Mesendoderm (in vitro differentiated cells): ENCODE measurements at places on chromosomes 6 and 20.

- peak; percentile 6 for DNase-seq
- H3K4me3 ChIP-seq: no peak overlapping the region
- no peak overlapping the region for H3K27ac ChIP-seq
- no peaks in the 10 kb centered on the region for H3K27me3 ChIP-seq
- H3K36me3 ChIP-seq: no peaks in the 10 kb centered on the region
Observed at GRCh38 chr6:102853249-102853955, 1459.9 kb downstream of the GRIK2 start.

- no peaks in the 10 kb centered on the region for H3K36me3 ChIP-seq
- no peak overlapping the region for H3K4me3 ChIP-seq
- DNase-seq: no peak
- H3K27me3 ChIP-seq: no peaks in the 10 kb centered on the region
- no peak overlapping the region for H3K27ac ChIP-seq
- peaks cover 3% of the 10 kb centered on the region for H3K4me1 ChIP-seq
Observed at GRCh38 chr6:126076992-126077664, 90.8 kb downstream of the TRMT11 start.

GRCh38 chr20:2449386-2449785, 21.2 kb downstream of the SNRPB start:
- H3K27ac ChIP-seq: no peak overlapping the region
- no peak for DNase-seq
- H3K4me3 ChIP-seq: no peak overlapping the region

- H3K27ac ChIP-seq: no peak overlapping the region
- no peaks in the 10 kb centered on the region for H3K36me3 ChIP-seq
- no peak overlapping the region for H3K4me3 ChIP-seq
- H3K27me3 ChIP-seq: no peaks in the 10 kb centered on the region
- H3K4me1 ChIP-seq: no peaks in the 10 kb centered on the region
- no peak for DNase-seq
Observed at GRCh38 chr20:48834278-48834677, 6.5 kb upstream of the PREX1 start.

DNA sequence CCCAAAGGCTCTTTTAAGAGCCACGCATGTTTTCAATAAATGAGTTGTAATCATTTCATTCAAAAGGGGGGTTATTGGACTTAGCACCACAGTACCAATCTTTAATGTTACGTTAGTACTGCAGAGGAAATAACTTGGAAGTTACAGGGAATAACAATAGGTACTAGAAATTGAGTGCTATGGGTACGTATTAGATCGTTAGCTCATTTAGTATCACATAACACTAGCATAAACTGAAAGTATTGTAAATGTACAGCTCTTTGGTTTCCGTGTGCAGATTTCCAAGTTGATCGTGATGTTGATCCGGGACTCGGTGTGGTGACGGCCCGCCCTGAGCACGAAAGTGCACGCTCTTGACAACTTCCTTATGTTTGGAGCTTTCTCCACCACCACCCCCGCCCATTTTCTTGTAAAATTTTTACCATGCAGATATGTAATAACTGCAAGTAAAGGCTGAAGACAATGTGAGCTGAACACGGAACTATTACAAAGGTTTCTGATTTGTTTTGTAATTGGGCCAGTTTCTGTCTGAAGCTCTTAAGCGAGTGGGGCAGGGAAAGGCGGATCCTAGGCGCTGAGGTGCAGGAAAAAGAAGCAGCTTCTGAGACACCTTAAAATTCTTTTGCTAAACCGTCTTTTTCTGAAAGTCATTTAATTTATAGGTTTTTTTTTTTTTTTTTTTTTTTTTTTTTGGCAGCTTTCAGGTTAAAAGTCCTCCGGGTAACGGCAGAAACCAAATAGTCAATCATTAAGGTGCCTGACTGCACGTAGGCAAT, 71.5 kb downstream of the HFE start:
- peak overlapping the region; percentile 51 for H3K27ac ChIP-seq
- DNase-seq: peak; percentile 52
- peak overlapping the region; percentile 64 for H3K4me3 ChIP-seq
- peaks cover 4% of the 10 kb centered on the region for H3K4me1 ChIP-seq
- H3K27me3 ChIP-seq: no peaks in the 10 kb centered on the region
- no peaks in the 10 kb centered on the region for H3K36me3 ChIP-seq

DNA sequence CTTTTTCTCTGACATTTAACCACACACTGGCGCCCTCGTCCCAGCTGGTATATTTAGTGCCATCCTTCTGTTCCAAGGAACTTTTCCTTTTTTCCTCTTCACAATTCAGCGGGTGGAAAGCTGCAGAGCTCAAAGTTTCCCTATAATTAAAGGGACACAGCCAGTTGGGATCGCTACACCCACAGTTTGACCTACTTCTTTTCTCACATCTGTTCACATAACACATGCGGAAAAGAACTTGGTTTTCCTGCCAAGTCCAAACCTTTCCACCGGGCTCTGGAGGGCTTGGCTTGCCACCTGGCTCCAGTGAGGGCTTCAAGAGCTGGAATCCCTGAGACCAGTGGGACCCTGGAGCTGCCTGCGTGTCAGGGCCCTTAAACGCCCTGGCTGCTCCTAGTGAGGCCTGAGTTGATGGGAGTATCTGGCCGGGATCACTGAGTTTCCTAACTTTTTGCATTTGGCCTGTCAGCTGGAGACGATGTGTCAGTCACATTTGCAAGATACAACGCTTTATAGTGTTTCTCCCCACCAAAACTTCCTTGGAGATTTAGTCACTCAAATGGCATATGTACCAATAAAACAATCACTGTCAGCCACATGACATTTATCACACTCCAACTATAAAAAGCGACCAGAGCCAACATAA, 176.0 kb downstream of the SASH1 start:
- H3K4me1 ChIP-seq: peaks cover 4% of the 10 kb centered on the region
- no peaks in the 10 kb centered on the region for H3K36me3 ChIP-seq
- no peak overlapping the region for H3K4me3 ChIP-seq
- no peaks in the 10 kb centered on the region for H3K27me3 ChIP-seq

- no peak for DNase-seq
- no peaks in the 10 kb centered on the region for H3K4me1 ChIP-seq
- H3K4me3 ChIP-seq: no peak overlapping the region
- H3K27me3 ChIP-seq: no peaks in the 10 kb centered on the region
- no peak overlapping the region for H3K27ac ChIP-seq
Observed at GRCh38 chr6:137011406-137011805, 33.4 kb downstream of the IL20RA start.

DNA sequence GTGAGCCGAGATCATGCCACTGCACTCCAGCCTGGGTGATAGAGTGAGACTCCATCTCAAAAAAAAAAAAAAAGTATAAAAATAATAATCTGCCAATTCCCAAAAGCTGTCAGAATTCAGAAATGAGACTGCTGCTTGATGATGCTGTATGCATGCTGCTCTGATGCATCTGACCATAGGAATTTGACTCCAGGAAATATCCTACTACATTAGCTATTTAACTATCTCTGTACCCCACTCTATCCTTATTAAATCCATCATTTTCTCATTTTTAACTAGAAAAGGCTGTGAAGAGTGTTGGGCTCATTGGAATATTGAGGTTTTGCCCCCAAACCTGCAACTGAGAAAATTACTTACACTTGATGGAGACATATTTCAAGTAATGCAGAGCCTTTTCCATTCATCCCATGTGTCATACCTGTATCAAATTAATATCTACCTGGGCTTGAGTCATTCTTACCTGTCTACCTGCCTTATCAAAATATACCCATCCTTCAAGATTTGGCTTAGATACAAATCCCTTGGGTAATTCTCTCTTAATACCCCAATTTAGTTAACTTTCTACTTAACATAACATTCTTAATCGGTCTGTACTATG, 135.2 kb upstream of the PREP start:
- no peaks in the 10 kb centered on the region for H3K4me1 ChIP-seq
- H3K27me3 ChIP-seq: no peaks in the 10 kb centered on the region
- H3K36me3 ChIP-seq: no peaks in the 10 kb centered on the region
- DNase-seq: no peak
- no peak overlapping the region for H3K4me3 ChIP-seq

- H3K4me1 ChIP-seq: no peaks in the 10 kb centered on the region
- no peak overlapping the region for H3K27ac ChIP-seq
- H3K36me3 ChIP-seq: no peaks in the 10 kb centered on the region
- no peak for DNase-seq
- no peak overlapping the region for H3K4me3 ChIP-seq
- no peaks in the 10 kb centered on the region for H3K27me3 ChIP-seq
Observed at GRCh38 chr6:166951670-166952060, 4.7 kb downstream of the RNASET2 start.

GRCh38 chr6:123638865-123639264, 2.1 kb upstream of the TRDN start:
- no peak overlapping the region for H3K27ac ChIP-seq
- no peaks in the 10 kb centered on the region for H3K27me3 ChIP-seq
- H3K4me1 ChIP-seq: peaks cover 3% of the 10 kb centered on the region
- no peak overlapping the region for H3K4me3 ChIP-seq

DNA sequence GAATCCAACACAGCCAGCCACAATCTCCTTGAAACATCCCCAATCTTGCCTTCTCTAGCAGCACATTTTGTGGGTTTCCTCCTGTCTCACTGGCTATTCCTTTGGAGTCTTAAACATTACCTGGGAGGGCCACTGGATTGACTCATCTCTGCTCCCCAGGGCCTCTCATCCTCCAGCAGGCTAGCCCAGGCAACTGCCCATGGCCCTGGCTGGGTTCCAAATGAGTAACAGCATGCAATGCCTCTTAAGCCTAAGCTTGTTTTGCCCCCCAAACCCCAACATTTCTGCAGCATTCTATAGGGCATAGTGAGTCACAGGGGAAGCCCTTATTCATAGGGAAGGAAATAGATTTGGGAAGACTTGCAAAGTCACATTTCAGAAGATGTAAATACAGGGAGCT, 204.9 kb downstream of the FOXA2 start:
- no peak for DNase-seq
- no peak overlapping the region for H3K27ac ChIP-seq
- H3K27me3 ChIP-seq: no peaks in the 10 kb centered on the region
- no peaks in the 10 kb centered on the region for H3K36me3 ChIP-seq
- H3K4me1 ChIP-seq: no peaks in the 10 kb centered on the region
